Posterior cingulate gyrus (tissue), 11 donors: ENCODE measurements at places on chromosomes 16 and 17.

GRCh38 chr17:61833536-61834193, 29.7 kb downstream of the BRIP1 start:
- DNase-seq: no peak

GRCh38 chr17:320139-320538, 32.5 kb downstream of the RPH3AL start:
- DNase-seq: no peak

DNA sequence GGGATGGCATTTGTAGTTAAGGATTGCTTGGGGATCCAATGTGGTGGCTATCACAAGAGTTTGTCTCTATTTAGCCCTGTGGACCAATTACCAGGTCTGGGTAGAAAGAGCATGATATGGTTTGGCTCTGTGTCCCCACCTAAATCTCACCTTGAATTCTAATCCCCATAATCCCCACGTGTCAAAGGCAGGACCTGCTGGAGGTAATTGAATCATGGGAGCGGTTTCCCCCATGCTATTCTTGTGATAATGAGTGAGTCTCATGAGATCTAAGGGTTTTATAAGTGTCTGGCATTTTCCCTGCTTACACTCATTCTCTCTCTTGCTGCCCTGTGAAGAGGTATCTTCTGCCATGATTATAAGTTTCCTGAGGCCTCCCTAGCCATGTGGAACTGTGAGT, 86.4 kb upstream of the HS3ST4 start:
- DNase-seq: no peak

DNA sequence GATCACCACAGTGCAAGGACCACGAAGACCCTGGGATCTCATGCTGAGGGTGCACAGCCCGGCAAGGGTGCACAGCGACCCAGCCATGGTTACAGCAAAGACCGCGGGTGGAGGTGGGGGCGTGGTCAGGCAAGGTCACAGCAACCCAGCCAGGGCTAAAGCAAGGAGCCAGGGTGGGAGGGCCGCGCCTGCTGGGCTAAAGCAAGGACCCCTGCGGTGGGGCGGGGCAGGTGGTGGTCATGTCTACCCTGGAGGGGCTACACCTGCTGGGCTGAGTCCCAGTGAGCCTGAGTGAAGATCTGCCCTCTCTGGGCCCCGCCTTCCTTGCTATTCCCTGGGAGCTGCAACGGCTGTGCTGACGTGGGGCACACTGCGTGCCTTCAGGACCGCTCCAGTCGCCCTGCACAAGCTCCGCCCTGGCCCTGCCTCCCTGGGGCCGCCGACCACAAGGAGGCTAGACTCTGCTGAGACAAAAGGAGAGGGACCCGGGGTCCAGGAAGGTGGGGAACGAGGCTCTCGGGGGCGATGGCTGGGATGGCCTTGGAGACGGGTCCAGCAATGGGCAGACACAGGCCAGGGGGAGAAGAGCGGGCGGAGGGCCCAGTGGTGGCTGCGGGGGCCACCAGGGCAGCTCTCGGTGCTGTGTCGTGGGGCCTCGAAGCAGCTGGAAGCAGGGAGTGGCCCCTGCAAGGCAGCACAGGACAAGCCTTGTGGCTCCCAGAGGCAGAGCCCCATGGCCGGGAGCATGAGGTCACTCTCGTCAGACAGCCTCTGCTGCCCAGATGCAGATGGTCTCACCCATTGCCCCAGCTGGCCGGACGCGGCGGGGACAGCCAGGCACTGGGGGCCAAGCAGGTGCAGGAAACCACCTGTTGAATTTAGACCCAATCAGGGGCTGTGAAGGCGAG, 52.8 kb downstream of the CBFA2T3 start:
- no peak for DNase-seq

DNA sequence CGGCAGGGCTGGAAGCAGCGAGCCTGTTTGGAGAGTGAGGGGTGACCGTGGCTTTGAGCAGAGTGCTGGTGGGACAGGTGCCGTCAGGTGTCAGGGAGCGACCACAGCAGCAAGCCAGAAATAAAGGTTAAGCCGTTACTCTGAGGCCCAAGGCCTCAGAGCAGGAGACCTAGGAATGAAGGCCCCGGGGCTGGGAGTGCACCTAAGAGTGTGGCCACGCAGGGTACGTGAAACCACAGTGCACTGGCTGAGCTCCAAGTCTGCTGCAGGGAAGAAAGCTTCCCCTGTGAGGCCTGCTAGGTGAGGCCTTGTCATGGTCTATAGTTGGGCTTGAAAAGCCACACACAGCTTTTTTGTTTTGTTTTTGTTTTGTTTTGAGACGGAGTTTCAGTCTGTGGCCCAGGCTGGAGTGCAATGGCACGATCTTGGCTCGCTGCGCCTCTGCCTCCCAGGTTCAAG, 8.7 kb downstream of the CLUAP1 start:
- DNase-seq: no peak

DNA sequence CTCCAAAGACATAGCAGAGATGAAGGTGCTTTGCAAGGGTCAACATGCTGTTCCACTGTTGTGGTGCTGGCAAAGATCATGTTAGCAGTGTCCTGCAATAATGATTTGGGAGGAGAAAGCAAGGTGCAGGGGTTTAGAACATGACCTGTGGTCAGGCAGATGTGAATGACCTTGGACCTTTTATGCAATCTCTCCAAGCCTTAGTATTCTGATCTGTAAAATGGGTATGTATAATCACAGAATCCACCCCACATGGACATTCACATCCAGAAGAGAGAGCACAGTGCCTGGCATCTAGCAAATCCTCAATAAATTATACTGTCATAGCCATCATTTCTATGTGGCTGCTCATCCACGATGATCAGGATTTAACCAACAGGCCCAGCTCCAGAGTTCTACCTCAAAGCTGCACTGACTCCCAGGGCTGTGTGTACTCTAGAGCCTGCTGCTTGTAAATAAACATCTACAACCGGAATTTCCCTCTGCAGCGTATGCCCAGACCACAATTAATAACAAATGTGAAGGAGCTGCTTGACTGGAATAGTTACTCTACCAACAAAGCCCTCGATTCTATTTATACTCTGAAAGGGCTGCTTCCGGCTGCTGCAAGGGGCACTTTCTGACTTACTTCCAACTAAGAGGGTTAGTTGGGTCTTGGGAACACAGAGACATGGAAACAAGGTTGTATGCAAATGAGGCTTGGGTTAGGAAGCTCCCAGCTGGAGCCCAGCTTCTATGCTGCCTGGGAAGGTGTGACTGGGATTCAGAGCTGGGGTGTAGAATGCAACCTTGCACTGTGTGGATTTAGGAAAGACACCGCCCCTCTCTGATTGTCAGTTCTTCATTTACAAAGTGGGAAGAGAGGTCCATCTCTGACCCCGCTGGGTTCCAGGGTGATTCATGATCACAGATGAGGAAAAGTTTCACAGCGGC, 265.2 kb downstream of the XYLT1 start:
- no peak for DNase-seq

DNA sequence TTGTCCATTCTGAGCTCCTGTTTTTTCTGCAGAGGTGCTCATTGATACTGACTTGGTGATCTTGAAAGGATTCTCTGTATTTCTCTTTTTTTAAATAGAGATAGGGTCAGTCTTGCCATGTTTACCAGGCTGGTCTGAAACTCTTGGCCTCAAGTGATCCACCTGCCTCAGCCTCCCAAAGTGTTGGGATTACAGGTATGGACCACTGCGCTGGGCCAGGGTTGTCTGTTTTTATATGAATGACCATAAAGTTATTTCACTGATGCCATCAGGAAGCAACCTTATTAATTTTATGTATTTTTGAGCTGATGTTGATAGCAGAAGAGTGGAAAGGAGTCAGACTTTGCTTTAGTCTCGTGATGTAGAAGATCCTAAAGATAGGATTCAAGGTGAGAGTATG, 35.7 kb upstream of the METTL9 start:
- DNase-seq: no peak

- no peak for DNase-seq
These were observed 2.8 kb downstream of the IRX5 start for GRCh38 chr16:54933281-54934011.

DNA sequence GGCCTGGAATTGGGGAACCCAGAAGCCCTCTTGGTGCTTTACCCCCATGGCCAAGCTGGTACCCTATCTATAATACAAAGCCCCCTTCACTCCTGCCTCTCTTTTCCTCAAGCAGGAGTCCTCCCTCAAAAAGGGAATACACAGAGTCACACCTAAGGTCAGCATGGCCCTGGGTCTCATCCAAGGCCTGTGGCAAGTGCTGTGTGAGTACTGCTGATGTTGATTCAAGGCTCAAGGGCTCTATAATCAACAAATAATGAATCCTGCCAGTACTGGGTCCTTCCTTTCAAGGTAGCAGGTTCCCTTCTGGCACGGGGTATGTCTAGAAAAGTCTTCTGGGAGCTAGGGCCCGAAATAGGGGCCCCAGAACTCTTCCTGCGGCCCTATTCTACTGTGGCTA, 187.3 kb downstream of the CYB561 start:
- DNase-seq: no peak

GRCh38 chr17:79039171-79039570, 15.2 kb downstream of the C1QTNF1 start:
- no peak for DNase-seq

GRCh38 chr17:9484789-9485188, 90.8 kb downstream of the STX8 start:
- no peak for DNase-seq

GRCh38 chr17:66535611-66536010, 233.2 kb downstream of the PRKCA start:
- no peak for DNase-seq

DNA sequence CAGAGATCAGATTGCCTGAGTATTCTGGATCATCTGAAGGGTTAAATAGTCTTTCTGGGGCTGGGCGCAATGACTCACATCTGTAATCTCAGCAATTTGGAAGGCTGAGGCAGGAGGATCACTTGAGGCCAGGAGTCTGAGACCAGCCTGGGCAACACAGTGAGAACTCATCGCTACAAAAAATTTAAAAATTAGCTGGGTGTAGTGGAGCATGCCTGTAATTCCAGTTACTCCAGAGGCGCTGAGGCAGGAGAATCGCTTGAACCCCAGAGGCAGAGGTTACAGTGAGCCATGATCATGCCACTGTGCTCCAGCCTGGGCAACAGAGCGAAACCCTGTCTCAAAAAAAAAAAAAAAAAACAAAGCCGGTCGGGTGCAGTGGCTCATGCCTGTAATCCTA, 15.7 kb downstream of the MVP start:
- no peak for DNase-seq

DNA sequence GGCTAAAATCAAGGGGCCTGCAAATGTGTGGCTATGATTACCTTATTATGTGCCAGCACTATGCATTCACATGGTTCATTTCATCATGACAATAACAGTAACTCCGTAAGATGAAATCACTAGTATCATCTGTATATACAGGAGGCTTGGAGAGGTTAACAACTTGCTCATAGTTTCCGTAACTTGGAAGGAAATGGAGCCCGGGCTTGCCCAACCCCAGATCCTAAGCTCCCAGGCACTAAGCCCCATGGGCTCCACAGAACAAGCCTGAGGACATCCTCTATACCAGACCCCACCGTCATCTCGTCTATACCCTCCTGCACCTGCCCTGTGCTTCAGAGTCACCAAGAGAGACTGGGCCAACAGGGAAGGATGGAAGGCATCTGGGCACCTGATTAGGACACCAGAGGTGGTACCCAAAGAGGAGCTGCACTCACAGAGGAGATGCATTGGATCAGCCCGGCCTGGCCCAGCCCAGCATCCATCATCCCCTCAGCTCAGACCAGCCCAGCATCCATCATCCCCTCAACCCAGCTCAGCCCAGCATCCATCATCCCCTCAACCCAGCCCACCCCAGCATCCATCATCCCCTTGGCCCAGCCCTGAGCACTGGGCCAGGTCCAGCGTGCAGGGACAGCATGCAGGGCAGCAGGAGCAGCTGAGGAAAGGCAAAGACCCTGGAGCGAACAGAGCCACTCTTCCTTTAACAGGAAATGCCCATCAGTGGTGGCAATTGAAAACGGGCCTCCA, 28.5 kb downstream of the NSMCE1 start:
- DNase-seq: no peak

DNA sequence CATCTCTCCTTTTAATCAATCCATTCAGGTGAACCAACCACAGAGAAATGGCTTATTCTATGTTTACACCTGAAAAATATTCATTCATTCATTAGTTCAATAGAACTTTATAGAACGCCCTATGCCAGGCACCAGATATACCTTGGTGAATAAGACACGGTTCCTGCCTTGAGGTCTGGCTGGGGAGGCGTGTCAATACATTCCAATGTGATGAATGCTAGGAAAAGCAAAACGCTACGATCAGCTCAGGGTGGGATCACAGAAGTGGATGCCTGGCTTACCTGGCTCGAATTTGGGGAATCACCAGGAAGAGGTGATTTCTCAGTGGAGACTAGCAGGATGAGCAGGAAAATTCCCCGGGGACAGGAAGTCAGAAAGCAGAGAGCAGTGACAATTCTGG, 17.5 kb upstream of the WFIKKN2 start:
- no peak for DNase-seq

DNA sequence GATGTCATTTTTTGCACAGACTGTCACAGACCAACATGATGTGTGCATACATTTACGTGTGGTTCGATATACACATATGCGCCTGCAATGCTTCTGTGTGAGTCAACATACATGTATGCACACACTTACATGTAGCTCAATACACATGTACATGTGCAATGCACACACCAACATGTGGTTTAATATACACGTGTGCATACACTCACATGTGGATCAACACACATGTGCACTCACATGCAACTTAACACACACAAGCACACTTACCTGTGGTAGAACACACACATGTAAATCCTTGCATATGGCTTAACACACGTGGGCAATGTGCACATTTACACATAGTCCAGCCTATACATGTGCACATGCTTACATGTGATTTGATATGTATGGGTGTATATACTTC, 97.5 kb downstream of the CYLD start:
- DNase-seq: no peak

- peak; percentile 59 for DNase-seq
These were observed at the start of gene SLC5A10 for GRCh38 chr17:18951941-18952842. SLC5A10 (plus strand) TSS chr17:18952165; CDS start chr17:18952206, 41 bp downstream.

DNA sequence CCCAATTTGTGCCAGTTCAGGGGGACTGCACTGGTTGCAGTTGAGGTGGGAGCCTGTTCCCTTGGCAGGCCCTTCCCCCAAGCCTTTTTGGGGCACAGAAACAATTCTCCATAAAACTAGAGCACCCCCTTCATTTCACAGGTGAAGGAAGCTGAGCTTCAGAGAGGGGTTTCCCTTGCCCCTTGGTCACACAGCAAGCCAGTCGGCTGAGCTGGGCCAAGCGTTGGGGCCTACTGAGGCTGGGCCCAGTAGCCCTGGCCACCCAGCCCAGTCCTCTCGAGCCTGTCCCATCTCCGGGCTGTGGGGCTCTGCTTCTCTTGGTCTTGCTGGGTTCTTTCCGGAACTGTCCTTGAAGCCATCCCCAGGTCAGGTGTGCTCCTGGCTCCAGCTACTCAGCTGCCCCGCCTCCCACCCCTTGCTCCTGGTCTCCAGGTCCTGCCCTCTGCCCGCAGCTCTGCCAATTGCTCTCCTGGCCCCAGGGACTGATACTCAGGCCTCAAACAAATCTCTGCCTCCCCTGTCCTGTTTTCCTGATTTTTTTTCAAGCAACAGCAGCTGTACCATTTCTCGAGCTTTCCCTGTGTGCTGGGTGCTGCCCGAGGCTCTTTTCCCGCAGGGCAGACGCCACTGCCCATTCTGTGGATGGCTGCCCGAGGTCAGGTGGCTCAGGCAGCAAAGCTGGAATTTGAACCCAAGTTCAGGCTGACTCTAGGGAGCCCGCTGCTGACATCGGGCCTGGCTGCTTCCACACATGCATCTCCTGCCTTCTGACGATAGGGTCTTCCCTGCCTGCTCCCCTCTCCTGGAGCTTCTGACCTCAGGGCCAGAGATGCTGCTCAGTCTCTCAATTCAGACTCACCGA, 87.4 kb upstream of the NKD1 start:
- DNase-seq: no peak

- no peak for DNase-seq
These were observed 293.7 kb downstream of the SEC14L1 start for GRCh38 chr17:77434136-77435114.
